ENCODE measurements at places on chromosomes 4 and X.

DNA sequence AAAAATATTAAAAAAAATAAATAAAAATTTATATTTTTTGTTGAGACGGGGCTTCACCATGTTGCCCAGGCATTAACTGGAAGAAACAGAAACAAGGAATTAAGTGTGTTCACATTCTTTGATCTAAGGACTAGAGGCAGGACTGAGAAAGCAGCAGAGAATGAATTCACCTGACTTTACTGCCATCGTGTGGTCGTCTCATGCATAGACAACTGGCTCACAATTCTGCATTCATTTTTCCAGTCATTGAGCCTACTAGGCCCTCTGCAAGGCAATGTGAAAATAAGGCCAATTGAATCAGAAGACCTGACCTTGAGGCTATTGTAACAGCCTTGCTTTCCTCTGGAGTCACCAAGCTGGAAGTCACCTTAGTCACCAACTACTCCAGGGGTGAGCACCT lies 37.4 kb downstream of the LHFPL1 start:
- no peak for DNase-seq

- DNase-seq, result no peak
Measured at GRCh38 chrX:152927858-152928760, 30.2 kb downstream of the ZNF185 start.

DNA sequence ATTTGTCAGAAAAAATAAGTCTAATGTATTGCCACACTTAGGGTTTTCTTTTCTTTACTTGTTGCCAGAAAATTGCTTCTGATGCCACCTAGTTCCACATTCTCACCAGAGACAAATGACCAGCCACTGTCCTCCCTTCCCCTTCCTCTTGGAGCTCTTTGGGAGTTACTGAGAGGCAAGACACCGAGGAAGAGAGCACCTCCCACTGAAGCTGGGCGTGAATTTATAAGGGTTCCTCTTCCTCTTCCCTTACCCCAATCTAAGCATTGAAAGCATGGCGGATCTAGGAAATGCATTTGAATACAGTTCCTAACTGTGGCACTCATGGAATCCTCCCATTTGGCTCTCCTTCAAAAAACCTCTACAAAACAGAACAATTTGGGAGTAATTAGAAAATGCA lies 30.0 kb downstream of the ANXA3 start:
- DNase-seq, result no peak

- no peak for DNase-seq
Measured at GRCh38 chrX:7050271-7050670, 97.2 kb upstream of the STS start.

DNA sequence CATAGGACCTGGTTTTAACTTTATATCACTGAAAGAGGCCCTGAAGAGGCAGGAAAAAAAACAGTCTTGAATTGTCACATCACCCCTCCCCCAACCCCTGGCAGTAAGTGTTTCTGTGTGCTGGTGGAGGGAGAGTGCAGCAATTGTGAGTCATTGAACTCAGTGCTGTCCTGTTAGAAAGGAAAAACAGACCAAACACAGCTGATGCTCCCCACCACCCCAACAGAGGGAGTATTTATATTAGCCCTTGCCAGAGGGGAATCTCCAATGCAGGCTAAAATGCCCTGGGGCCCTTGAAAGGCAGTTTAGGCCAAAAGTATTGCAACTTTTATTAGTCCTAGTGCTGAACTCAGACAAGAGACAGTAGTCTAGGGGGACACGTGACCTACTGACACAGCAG lies 197.8 kb upstream of the AGTR2 start:
- no peak for DNase-seq
